Right atrium auricular region (tissue), 2 donors: ENCODE measurements at places on chromosomes 1 and 21. TPM values are rescaled to one million over a fixed set of nuclear protein-coding genes. Genes with fewer than 3 reads are reported as not detected.

GRCh38 chr1:206555473-206555935 is 48.2 kb downstream of the RASSF5 start:
- DNase-seq = peak; percentile 70

DNA sequence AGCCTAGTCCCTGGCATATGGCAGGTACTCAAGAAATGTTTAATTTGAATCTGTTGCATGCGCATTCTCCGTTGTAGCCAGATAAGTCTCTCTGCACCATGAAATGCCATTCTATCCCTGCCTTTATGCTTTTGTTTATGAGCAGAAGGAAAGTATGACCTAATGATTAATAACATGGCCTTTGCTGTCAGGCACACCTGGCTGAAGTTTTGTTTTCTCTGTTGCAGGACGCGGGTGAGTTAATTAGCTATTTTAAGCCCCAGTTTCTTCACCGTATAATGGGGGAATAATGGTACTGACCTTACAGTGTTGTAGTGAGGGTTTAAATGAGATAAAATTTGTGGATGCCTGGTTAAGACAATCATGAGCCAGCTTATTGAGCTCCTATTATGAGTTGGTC is 87.7 kb downstream of the ST6GALNAC3 start:
- no peak for DNase-seq

- DNase-seq = no peak
These were observed 34.3 kb upstream of the CITED4 start for GRCh38 chr1:40896482-40896881.

DNA sequence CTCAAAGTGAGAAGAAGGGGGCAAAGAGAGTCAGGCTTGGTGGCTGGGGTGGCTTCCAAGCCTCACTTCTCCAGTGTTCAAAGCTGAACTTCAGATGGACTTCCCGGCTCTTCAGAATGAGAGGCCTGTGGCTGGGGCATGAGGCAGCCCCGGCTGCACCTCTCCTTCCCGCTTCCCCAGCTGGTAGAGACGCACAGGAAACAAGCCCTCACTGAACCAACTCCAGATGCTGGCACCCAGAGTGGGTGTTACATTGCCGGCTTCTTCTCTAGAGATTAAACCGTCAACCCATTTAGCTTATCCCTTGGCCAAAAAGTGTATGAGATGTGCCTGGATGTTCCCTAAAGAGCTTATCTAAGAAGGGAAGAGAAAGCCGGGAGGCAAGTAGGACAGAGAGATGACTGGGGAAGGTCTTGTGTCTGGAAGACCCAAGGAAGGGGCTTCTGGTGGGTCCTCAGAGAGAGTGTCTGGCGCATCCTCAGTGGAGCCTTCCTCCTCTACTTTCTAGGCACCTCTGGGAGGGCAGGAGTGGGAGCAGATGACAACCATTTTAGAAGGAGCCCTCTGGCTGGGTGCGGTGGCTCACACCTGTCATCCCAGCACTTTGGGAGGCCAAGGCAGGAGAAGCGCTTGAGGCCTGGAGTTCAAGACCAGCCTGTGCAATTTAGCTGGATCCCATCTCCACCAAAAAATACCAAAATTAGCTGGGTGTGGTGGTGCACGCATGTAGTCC is 2.0 kb downstream of the ADAMTSL4 start:
- DNase-seq = no peak

DNA sequence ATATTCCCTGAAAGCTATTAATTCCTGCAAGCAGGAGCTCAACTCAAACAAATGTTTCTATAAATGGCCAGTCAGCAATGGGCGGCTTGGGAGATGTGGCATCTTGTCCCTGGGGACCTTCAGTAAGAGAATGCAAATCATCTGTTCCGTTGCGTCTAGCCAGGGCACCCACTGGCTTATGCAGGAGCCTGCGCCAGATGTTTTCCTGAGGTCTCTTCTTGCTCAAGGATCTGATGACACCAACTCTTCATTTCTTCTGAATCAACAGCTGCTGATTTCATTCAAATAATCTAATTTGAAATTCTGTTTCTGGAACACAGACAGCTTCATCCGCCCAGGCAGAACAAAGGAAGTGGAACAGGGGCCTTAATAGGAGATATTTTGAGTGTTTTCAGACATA is 70.0 kb upstream of the AJAP1 start:
- no peak for DNase-seq

- DNase-seq = no peak
These were observed 8.1 kb downstream of the UTP25 start for GRCh38 chr1:209835782-209836298.

- no peak for DNase-seq
These were observed 117.2 kb downstream of the BRINP2 start for GRCh38 chr1:177287994-177288393.

DNA sequence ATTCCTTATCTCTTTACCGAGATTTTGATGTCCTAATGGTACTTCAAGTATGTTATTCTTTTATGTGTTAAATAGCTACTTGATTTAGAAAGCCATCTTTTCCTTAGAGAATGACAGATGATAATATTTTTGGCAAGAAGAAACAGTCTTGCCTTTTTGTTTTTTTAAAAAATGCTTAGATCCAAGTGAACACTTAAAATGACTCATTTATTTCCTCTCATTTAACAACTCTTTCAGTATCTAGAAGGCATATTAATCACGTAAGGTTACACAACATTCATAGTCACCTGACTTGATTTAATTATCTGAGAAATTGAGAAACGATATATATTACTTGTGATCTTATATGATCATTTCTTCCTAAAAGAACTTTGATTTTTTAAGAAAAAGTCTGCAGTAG is 52.4 kb downstream of the SUCO start:
- DNase-seq = no peak

- no peak for DNase-seq
These were observed 28.2 kb upstream of the ETS2 start for GRCh38 chr21:38777531-38777930.

DNA sequence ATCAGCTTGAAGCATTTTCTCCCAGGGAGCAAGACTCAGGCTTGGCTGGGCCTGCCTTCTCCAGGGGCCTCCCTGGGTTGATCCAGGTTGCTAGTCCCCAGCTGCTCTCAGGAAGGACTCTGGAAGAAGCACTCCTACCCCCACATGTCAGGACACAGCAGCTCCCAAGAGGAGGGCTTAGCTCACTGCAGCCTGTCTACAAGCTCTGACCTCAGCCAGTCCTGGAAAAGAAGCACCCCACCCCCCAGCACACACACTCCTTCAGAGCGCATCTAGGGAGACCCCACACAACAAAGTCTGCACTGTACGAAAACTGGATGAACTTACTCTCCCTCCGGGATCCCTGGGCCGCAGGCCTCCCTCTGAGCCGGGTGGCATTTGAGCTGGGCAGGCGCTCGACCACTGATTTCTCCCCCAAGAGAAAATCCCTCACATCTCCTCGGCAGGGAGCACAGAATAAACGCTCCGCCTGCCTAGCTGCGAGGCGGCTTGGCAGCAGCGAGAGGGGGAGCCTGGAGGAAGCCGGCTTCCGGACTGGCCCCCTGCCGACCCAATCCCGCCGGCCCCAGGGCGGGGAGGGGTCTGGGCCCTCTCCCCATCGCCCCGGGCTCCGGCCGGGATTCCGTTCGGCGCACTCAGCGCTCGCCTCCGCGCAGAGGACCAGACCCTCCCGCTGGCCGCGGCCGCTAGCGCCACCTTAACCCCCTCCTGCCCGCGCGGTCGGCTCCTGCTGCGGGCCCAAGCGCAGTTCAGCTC is at the start of gene KCNA2:
Gene KCNA2, minus strand, starts transcription at position 458 of the 756 bp plus-strand sequence. CDS start 1,576 bp downstream, outside the sequence.
- no peak for DNase-seq

DNA sequence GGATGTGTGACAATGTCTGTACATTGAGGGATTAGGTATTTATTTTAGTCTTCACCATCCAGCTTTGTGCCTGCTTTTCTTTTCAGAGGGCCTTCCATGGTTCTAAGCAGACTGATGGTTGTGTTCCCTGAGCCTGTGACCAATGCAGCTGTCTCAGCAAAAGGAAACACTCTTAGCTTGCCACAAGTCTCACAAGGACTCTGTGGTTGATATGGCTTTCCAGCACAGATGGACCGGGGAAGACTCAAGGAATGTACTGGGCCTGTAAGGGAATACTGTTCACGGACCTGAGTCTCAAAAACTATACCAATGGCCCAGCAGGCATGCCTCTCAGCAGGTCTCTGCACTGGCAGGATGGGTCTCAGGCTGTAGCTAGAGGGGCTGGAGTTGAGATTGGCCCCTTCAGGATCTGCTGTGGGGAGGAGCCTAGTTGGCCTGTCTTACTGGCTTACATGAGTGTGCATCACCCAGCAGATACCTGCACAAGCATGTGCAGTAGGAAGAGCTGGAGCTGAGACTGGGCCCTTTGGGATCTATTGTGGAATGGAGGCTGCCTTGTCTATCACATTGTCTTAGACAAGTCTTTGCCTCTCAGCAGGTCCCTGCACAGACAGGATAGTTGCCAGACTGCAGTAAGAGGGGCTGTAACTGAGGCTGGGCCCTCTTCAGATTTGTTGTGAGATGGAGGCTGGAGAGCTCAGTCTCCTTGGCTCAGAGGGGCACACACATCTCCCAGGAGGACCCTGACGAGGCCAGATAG is 52.0 kb upstream of the PDC start:
- no peak for DNase-seq

- no peak for DNase-seq
These were observed 35.9 kb downstream of the SLC30A1 start for GRCh38 chr1:211543025-211543424.

DNA sequence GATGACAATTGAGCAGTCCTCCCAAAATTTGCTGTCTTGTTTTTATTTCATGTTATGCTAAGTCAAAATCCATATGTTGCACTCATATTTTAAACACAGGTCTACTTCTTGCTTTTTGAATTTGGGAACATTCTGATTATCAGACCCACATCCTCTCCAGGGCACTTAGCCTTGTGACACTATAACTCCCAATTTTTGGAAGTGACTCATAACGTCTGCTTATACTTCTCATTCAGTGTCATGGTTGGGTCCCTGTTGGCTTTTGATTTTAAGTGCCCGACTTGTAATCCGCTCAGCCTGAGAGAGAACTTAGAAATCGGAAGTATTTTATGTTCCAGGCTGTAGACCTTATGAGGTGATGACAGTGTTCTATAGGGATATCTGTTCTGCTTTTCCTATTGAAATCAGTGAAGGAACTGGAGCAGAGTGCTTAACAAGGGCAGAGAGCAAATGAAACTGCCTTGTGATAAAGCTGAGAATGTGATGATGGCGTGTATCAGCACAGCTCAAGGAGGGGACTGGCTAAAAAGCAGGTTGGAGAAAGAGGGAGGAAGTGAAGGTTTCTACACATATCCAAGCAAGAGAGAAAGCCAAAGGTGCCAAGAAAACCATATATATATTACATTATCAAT is 136.0 kb downstream of the HLX start:
- DNase-seq = no peak

DNA sequence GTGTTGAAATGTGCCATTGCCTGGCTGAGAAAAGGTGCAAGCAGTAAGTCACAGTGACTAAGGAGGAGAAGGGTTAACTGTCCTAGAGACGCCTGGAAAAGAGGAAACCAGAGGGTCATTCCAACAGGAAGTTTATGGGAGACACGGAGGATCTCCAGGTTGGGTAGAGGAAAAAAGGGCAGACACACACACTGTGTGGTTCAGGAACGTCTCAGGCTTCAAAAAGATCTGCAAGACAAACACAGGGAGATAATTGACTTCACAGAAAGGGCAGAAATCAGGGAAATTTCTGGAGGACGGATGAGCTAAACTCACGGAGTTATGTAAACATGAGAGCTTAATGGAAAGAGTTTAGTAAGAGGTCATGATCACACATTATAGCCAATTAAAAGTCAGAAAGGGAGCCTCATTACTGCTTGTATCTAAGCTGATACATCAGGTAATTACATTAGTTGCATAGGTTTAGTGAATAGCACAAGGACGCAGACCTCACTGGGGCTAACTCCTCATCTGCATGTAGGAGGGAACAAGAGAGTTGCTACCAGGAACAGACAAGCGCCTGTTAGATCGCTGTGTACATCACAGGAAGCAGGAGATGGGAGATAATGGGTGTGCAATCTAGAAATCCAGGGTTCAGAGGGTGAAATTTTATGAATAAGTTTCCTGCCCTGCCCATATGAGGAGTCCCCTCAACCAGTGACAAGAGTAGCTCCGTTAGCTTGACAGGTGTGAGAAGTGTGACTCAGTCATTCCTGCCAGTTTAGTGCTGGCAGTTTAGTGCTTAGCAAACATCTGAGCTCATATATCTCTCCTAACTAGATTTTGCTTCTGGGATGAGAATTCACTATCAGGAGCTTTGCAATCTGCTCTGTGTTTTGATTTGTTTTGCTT is 96.6 kb upstream of the TNR start:
- no peak for DNase-seq

- no peak for DNase-seq
These were observed 628.0 kb downstream of the SMYD3 start for GRCh38 chr1:245879091-245879490.

- peak; percentile 48 for DNase-seq
These were observed 27.8 kb downstream of the NTPCR start for GRCh38 chr1:232978091-232978634.

GRCh38 chr1:199168888-199169585 is 530.2 kb downstream of the PTPRC start:
- no peak for DNase-seq

DNA sequence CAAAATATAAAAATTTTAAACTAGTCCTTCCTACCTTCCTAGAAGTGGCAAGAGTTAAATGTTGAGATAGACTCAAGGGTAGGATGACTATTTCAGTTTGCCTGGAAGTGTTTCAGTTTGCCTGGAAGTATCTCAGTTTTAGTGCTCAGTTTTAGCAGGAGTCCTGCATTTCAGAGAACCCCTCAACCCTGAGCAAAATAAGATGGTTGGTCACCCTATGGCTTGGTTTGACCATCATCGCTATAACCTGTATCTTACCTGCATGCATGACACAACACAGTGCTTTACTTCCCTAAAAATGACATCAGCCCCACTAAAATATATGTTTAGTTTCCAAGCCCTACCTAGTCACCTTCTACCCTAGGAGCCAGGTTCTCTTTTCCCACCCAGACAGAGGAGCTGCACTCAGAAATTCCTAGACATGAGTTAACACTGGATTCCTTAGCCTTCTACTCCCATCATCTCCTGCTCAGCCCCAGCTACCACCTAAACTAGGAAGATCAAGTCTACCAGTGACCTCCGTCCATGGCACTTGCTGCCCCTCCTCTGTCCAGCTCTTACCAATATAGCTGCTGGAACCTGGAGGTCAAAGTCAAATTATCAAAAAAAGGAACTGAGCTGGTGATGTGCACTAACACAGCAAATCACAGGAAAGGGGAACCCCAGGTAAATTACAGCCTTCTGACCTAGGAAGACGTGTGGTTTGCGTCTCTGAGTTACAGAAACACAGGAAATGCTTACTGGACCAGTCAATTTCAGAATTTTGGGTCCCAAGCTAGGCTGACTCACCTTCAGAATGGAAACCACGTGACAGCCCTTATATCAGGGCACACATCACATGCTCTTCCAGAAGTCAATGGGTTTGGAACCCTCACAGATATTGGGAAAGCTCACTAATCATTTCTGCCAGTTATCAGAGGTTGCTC is 2.2 kb upstream of the G0S2 start:
- no peak for DNase-seq

- no peak for DNase-seq
These were observed 26.1 kb downstream of the RGS21 start for GRCh38 chr1:192342842-192343241.

Gene SH2D5
- total RNA-seq = not detected

Gene KCNE1
- total RNA-seq = 0.78 TPM

Gene CHRM3
- 2.4 TPM for total RNA-seq

Gene KCNE2
- total RNA-seq = not detected

Gene AADACL3
- not detected for total RNA-seq

Gene GBP4
- 6.1 TPM for total RNA-seq

Gene TRIM45
- 10.9 TPM for total RNA-seq

Gene NBPF11
- total RNA-seq = 2.2 TPM

Gene SPATA17
- total RNA-seq = 0.41 TPM

Gene SPAG17
- total RNA-seq = not detected

Gene RGS7
- total RNA-seq = not detected

Gene DNAJC6
- total RNA-seq = 24.6 TPM

Gene TMEM240
- total RNA-seq = 1.4 TPM

Gene SON
- total RNA-seq = 189 TPM
